ENCODE measurements at places on chromosomes 5 and 9.

DNA sequence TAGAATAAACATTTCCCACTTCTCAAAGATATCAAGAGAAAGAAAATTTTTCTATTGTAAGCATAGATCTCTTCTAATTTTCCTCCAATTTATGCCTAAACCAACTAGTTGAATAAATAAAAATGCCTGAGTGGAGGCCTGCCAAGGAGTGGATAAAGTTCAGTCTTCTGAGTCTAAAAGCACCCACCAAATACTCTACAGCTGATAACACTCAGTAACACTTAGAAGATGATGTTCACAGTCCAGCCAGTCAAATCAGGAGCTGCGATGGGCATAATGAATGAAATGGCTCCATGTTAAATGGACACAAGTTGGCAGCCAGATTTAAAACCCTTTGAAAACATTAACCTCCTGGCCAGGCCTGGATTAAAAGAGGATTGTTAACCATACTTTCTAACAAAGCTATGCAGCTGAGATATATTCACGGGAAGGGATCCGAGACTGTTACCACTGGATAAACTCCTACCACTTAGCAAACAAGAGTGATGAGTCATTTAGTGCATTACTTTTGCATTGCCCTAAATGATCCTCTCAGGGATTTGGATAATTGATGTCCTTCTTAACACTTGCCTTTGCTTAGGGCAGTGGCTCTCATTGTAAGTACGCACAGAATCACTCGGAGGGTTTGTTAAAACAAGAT lies 63.7 kb upstream of the CCDC112 start:
- DNase-seq, result no peak

- no peak for DNase-seq
Measured at GRCh38 chr9:108687006-108687987, 168.5 kb downstream of the ACTL7B start.

- no peak for DNase-seq
Measured at GRCh38 chr5:96658272-96658671, 3.9 kb upstream of the CAST start.

- DNase-seq, result no peak
Measured at GRCh38 chr9:121226175-121226574, 24.5 kb upstream of the RAB14 start.

DNA sequence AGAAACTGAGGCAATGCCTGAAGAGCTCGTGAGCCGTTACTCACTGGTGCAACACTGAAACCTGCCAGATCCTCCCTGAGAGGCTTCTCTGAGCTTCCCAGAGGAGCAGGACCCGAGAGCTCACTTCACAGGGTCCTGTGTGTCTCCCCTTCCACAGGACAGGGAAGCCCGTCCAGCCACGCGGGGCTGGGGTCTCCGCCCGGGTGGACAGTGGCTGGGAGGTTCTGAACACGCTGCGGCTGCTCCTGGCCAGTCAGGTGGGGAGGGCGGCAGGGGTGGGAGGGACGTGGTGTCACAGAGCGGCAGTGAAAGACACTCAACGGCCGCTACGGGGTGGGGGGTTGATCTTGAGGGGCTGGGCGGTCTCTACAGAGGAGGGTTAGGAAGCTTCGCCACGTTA lies 290 bp upstream of the ZDHHC11 start:
- no peak for DNase-seq

DNA sequence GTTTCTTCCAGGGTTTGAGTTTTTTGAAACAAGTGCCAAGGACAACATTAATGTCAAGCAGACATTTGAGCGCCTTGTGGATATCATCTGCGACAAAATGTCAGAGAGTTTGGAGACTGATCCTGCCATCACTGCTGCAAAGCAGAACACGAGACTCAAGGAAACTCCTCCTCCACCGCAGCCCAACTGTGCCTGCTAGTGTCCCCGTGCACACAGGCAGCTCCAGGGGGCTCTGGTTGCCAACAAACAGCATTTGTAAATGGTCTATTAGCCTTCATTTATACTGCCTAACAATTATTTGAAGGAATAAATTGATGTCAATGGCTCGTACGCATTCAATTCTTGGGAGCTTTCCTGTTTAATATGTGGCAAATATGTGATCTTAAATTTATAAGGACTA lies 268.3 kb downstream of the RAB3C start:
- DNase-seq, result no peak

- no peak for DNase-seq
Measured at GRCh38 chr5:1352231-1353219, 7.6 kb upstream of the CLPTM1L start.

GRCh38 chr9:93467462-93467861 lies 14.1 kb upstream of the FAM120AOS start:
- no peak for DNase-seq

- DNase-seq, result no peak
Measured at GRCh38 chr5:38795986-38796741, 49.6 kb upstream of the OSMR start.

GRCh38 chr9:133048595-133048994 lies 13.2 kb upstream of the CEL start:
- DNase-seq, result peak; percentile 30

DNA sequence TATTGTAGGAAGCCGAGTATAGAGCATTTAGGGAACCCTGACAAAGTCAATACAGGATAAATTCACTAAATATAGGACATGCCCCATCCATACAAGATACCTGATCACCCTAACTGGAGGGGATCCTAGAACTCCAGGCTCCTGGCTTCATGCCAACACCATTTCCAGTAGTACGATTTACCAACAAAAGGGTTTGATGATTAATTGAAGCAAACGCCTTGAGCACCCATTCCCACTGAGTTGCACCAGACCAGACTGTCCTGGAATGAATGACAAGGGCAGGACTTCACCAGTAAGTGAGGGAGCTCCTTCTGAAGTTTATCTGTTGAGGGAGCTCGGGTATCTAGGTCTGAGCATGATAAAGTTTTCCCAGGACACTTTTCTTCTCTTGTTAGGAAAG lies 327.2 kb upstream of the MSX2 start:
- DNase-seq, result no peak

GRCh38 chr5:90843443-90843842 lies 284.8 kb downstream of the ADGRV1 start:
- no peak for DNase-seq

GRCh38 chr5:73822278-73822988 lies 196.4 kb downstream of the ARHGEF28 start:
- no peak for DNase-seq

GRCh38 chr5:45687701-45688100 lies 8.5 kb downstream of the HCN1 start:
- DNase-seq, result no peak

- DNase-seq, result no peak
Measured at GRCh38 chr9:19087106-19088000, 15.4 kb downstream of the HAUS6 start.

GRCh38 chr9:133649194-133649593 lies 13.0 kb downstream of the DBH start:
- no peak for DNase-seq

DNA sequence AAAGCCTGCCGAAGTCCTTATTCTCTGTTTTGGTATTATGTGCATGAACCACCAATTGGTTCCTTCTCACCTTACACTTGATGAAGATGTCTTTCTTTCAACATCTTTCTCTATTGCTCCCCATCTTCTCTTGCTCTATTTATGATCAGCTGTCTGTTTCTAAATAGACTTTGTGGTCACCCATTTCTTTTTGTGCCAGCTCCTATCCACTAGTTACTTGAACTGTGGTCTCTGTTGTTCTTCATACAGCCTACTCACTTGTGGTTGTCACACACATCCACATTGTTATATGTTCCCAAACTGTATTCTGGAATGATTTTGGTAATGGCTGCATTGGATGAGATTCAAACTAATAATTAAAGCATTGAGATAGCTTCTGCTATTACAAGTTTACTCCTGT lies 11.4 kb downstream of the VCAN start:
- DNase-seq, result no peak

- no peak for DNase-seq
Measured at GRCh38 chr5:56112526-56113121, 117.9 kb upstream of the IL6ST start.

GRCh38 chr9:121098567-121099198 lies 23.9 kb downstream of the CNTRL start:
- no peak for DNase-seq

- no peak for DNase-seq
Measured at GRCh38 chr9:7982907-7983306, 183.3 kb upstream of the DMAC1 start.

GRCh38 chr5:127863161-127863560 lies 160.0 kb downstream of the CCDC192 start:
- no peak for DNase-seq

- no peak for DNase-seq
Measured at GRCh38 chr5:42321785-42322184, 101.5 kb upstream of the GHR start.

DNA sequence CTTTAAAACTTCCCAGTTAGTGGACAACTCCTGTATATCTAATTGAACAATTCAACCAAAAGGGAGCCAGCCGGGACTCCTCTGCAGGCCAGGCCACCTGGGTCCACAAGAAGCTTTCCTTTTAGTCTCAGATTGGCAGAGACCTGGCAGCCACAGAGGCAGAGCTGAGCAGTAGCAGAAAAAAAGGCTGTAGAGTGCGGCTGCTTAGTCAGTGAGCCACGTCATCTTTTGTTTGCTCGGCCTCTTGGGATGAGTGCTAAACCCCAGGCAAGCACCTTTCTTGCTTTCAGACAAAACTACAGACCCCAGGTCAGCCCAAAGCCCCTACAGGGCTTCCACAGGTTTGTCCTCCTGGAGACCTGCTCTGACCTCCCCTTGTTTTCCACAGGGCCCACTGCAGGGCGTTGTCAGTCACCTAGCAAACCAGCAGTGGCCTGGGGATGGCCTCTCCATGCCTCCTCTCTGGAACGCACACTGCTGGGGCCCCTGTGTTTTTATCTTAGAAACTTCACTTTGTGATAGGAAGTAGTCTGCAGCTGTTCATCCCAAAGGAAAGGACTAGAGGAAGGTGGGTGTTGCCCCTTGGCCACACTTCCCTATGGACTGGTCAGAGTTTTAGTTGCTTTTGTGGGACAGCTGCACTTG lies 49.9 kb downstream of the SHB start:
- DNase-seq, result no peak

GRCh38 chr5:150270541-150271295 lies 18.9 kb downstream of the CAMK2A start:
- DNase-seq, result no peak

- DNase-seq, result no peak
Measured at GRCh38 chr5:107696080-107696479, 25.3 kb upstream of the EFNA5 start.

DNA sequence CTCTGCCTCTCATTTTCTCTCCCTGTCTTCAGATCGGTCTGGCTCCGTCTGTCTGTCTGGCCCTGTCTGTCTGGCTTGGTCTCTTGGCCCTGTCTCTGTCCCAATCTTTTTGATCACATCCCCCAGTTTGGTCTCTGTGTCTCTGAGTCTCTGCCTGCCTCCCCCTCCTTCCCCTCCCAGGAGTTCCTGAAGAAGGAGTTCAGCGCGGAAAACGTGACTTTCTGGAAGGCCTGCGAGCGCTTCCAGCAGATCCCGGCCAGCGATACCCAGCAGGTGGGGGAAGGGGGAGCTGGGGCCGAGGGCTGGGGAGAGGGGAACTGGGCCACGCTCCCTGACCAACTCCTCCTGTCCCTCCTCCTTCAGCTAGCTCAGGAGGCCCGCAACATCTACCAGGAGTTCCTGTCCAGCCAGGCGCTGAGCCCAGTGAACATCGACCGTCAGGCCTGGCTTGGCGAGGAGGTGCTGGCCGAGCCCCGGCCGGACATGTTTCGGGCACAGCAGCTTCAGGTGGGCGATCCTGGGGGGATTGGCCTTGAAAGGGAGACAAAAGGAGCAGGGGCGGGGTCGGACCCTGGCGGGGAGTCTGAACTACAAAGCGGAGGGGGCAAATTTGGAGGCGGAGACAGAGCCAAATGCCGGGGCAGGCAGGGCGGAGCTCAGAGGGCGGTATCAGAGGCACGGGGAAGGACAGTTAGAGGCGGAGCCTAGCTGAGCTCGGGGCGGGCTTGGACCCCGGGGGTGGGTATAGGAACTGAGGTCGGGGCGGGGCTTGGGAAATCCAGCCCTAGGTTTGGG lies 9.0 kb downstream of the RGS14 start:
- DNase-seq, result no peak

DNA sequence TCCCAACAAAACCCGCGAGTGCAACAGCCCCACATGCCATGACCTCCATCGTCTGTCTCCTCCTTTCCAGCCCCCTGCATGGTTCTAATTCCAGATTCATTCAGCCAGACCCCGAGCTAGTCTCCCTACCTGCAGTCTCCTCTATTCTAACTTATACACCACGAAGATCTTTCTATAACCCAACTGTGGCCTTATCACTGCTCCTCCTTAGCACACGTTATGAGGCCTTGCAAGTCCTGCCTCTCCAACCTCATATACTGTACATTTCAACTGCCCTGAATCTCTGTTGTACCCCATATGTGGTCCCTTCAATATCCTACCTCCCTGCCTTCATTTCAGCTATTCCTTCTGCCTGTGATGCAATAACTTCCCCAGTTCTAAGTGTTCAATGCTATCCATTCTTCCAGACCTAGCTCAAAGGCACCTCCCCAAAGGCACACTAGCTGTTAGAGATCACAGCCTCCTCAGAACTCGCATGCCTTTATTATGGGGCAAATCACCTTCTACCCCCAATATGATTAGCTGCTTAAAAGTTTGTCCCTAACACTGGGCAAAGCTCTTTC lies 215.1 kb upstream of the TRIM32 start:
- DNase-seq, result no peak

- no peak for DNase-seq
Measured at GRCh38 chr9:86977205-86977835, 30.0 kb upstream of the GAS1 start.

All from activated T-helper 1 cell treated with anti-CD3 and anti-CD28 coated beads, Interleukin-12 subunit alpha, Interleukin-12 subunit beta, Interleukin-2, Interleukin-4 antibody, amounts not matched to agents 30 ng/mL and 10 ng/mL and 1 ng/mL, durations not matched to agents 14 hours and 24 hours and 36 hours (primary cell).